ENCODE measurements at places on chromosomes 12 and 14.

DNA sequence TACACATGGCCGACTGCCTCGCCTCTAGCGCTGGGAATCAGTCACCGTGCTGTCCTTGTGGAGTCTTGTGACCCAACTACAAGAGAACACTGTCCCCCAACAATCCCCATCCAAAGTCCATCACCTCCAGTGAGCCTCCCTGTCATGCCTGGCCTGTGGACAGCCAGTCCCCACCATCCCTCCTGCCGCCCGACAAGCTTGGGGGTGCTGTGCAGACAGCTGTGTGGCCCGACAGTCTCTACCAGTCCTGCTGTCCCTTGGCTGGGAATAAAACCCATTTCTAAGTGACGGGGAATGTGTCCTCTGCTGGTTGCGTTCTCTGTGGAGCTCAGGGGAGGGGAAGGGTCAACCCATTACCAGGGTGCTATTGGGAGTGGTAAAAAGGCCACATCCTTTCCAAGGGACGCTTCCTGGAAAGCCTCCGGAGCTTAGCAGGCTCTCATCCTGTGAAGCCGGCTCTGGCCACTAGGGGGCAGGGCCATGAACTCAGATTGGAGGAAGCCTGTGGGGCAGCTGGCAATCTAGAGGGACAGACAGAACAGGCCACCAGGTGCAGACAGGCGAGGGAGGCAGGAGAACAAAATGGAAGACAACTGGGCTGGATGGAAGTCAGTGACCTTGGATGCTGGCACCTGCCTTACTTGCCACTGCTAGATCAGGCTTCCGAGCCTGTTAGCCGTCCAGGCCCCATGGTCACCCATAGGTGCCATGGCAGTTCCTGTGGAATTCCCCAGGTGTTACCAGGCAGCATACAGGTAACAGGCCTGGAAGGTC, 12.0 kb upstream of the BLTP3B start:
- no peaks in the 10 kb centered on the region for H3K36me3 ChIP-seq
- peak overlapping the region; percentile 45 for H3K27ac ChIP-seq
- H3K4me3 ChIP-seq = no peak overlapping the region
- peaks cover 32% of the 10 kb centered on the region for H3K4me1 ChIP-seq

- DNase-seq = no peak
- H3K4me1 ChIP-seq = 0 out of 2 replicates have a peak, but pooled peaks cover 2% of the 10 kb centered on the region
- H3K27me3 ChIP-seq = no peaks in the 10 kb centered on the region
- no peaks in the 10 kb centered on the region for H3K36me3 ChIP-seq
- H3K27ac ChIP-seq = no peak overlapping the region
These were observed 37.8 kb upstream of the NAA30 start for GRCh38 chr14:57352396-57353170.

DNA sequence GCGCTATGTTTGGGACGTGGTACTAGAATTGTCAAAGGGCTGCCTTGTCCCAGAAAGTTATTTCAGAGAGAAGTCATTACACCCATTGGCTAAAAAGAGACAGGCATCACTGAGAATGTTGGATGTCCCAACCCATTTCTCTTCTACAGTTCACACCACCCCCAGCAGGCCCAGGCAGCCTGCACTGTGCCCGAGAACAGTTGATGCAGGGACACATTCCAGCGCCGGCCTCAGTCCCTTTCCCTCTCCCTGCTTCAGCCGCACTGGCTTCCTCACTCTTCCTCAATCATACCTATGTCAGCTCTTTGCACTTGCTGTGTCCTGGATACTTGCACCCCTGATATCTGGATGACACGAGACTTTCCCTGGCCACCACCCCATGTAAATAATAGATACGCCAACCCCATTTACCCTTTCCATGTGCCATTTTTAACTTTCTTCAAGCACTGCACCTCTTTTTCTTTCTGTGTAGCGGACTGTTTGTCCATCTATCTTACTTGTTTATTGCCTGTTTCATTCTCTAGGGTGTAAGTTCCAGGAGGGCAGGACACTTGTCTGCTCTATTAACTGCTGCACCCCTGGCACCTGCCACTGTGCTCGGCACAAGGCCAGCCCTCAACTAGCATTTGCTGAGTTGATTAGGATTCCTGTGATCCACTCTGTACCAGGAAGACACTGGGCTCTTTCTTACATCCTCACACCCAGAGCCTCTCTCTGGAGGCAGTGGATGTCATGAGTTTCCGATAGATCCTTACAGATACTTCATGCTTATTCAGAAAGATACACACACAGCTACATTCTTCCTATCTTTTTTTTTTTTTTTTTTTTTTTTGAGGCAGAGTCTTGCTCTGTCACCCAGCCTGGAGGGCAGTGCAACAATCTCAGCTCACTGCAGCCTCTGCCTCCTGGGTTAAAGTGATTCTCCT, 76.6 kb upstream of the CEP83 start:
- no peaks in the 10 kb centered on the region for H3K27me3 ChIP-seq
- H3K36me3 ChIP-seq = no peaks in the 10 kb centered on the region
- no peak overlapping the region for H3K4me3 ChIP-seq
- no peak overlapping the region for H3K27ac ChIP-seq

DNA sequence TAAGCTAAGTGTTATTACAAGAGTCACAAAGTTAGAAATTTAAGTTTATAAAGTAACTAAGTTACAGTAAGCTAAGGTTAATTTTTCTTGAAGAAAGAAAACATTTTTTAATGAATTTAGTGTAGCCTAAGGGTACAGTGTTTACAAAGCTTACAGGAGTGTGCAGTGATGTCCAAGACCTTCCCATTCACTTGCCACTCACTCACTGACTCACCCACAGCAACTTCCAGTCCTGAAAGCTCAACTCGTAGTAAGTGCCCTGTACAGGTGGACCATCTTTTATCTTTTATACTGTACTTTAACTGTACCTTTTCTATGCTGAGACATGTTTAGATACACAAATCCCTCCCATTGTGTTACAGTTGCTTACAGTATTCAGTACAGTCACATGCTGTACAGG, 60.9 kb upstream of the TMEM263 start:
- no peaks in the 10 kb centered on the region for H3K36me3 ChIP-seq
- no peak for DNase-seq
- H3K27me3 ChIP-seq = no peaks in the 10 kb centered on the region
- no peaks in the 10 kb centered on the region for H3K4me1 ChIP-seq
- H3K4me3 ChIP-seq = no peak overlapping the region
- no peak overlapping the region for H3K27ac ChIP-seq

- H3K36me3 ChIP-seq = no peaks in the 10 kb centered on the region
- no peak overlapping the region for H3K27ac ChIP-seq
- no peak for DNase-seq
- H3K4me1 ChIP-seq = peaks cover 17% of the 10 kb centered on the region
These were observed 1.4 kb downstream of the TOMM20L start for GRCh38 chr14:58397156-58397555.

DNA sequence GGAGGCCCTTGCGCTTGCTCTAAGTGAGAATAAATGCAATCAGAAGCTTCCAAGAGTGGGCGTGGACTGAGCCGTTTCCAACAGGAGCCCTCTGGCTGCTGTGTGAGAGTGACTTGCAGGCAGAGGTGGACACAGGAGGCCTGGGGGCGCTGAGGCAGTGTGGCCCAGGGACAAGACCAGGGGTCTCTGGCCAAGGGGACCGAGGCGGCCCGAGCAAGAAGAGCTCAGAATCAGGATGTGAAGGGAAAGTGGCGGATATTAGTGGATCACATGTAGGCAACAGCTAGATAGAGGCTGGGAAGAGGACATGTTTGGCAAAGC, 8.6 kb downstream of the RIMBP2 start:
- H3K36me3 ChIP-seq = no peaks in the 10 kb centered on the region
- H3K4me1 ChIP-seq = no peaks in the 10 kb centered on the region
- no peak overlapping the region for H3K27ac ChIP-seq
- no peak for DNase-seq
- peaks cover 5% of the 10 kb centered on the region for H3K27me3 ChIP-seq
- H3K4me3 ChIP-seq = no peak overlapping the region

DNA sequence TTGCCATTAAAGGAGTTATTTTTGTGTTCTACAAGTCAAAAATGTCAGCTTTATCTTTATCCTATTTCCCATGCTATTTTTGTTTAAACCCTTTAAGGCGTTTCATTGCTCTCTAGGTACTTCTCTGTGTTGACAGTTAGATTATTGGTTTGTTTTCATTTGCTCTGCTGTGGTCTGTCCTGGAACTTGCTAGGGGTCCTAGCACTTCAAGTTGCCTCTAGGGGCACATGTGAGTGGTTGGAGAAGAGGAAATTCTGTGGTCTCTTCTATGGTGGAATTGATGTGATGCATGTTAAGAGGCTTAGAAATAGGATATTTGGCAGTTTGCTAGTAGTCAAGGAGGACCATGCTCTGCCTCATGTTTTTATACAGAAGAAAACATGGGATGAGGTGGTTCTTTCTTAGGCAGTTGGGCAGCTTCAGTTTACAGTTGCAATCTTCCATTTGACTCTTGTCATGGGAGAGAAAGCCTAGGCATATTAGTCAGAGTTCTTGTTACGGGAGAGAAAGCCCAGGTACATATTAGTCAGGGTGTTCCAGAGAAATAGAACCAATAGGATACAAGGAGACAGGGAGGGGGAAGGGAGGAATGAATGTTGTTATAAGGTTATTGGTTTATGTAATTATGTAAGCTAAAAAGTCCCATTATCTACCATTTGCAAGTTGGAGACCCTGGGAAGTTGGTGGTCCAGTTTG, 14.4 kb downstream of the TTLL5 start:
- no peaks in the 10 kb centered on the region for H3K27me3 ChIP-seq
- H3K27ac ChIP-seq = no peak overlapping the region
- no peak overlapping the region for H3K4me3 ChIP-seq
- DNase-seq = peak; percentile 44

- H3K27me3 ChIP-seq = no peaks in the 10 kb centered on the region
- peaks cover 9% of the 10 kb centered on the region for H3K36me3 ChIP-seq
- no peak for DNase-seq
- no peak overlapping the region for H3K27ac ChIP-seq
- H3K4me3 ChIP-seq = no peak overlapping the region
- H3K4me1 ChIP-seq = peaks cover under 1% of the 10 kb centered on the region
These were observed 53.8 kb downstream of the SDR9C7 start for GRCh38 chr12:56880125-56880992.

Data from GM23338 (cell line).